GM04503 (cell line): ENCODE measurements at places on chromosomes 3 and 15.

GRCh38 chr3:169945313-169945712 is 21.3 kb upstream of the SEC62 start:
- DNase-seq, result no peak

DNA sequence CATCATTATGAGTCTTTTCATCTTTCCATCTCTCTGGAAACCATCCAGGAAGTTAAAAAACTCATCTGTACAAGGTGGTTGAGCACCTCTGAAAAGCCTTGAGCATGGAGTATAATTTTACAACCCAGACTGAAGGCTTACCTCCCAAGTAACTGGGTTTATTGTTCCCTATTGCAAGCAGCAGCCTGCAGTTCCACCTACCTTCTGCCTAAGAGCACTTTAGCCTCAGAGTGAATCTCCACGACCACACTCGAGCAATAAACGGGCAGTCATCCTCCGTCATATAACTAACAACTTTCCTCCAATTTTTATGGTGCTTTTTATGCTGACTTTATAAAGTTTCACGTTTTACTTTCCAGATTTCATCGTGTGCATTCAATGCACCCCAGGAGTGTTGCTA is 32.8 kb downstream of the OSBPL10 start:
- no peak for DNase-seq

GRCh38 chr3:136195258-136196063 is 674 bp downstream of the MSL2 start:
- no peak for DNase-seq

GRCh38 chr15:83559310-83559966 is 94.5 kb upstream of the ADAMTSL3 start:
- peak; percentile 21 for DNase-seq

DNA sequence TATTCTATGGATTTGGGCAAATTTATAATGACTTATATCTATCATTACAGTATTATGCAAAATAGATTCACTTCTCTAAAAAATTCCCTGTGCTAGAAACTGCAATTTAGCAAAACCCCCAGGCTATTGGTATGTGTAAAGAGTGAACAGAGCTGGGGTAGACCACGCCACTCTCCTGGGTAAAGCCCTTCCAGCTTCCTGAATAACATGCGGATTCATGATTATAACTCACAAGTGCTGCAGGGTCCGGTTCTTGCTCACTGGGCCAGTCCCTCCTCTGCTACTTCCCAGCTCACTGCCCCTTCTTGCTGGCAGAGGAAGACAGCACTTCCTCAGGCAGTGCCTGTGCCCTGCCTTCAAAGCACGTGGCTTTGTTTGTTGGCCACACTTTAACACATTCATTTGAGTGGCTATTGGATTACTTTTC is 4.1 kb downstream of the CD80 start:
- no peak for DNase-seq

DNA sequence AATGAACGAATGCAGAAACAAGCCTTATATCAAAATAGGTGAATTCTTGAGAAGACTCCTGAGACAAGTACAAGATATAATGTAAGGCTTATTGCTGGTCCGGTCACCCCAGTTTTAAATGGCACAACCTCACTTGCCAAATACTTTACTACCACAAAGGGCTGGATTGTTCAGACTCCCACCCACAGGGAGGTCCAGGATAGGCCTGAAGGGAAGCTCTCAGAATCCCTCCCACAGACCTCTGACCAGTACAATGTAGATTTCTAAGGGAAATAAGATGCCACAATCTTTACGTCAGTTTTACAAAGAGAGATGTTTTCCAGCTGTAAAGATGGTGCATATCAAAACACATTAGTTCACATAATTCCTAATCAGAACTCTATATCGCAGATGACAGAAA is 577.7 kb upstream of the ADAMTS9 start:
- no peak for DNase-seq

GRCh38 chr3:114411190-114411668 is 117.4 kb downstream of the TIGIT start:
- DNase-seq, result no peak

DNA sequence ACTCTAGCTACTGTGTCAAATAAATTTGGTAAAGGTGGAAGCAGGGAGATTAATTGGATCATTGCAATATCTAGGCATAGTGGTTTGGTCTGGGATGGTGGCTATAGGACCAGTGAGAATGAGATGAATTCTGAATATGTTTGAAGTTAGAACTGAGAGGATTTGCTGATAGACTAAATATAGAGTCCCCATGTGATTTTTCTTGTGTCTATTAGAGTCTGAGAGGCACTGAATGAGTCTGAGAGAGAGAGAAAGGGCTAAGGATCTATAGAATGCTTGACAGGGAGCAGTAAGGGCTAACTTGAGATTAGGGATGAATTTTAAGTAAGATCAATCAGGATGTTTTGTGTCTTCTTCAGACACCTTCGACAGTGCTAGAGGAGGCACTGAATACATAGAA is 77.9 kb upstream of the CHL1 start:
- no peak for DNase-seq

- DNase-seq, result peak; percentile 99
Measured at GRCh38 chr3:11600501-11601282, 43.0 kb downstream of the VGLL4 start.

DNA sequence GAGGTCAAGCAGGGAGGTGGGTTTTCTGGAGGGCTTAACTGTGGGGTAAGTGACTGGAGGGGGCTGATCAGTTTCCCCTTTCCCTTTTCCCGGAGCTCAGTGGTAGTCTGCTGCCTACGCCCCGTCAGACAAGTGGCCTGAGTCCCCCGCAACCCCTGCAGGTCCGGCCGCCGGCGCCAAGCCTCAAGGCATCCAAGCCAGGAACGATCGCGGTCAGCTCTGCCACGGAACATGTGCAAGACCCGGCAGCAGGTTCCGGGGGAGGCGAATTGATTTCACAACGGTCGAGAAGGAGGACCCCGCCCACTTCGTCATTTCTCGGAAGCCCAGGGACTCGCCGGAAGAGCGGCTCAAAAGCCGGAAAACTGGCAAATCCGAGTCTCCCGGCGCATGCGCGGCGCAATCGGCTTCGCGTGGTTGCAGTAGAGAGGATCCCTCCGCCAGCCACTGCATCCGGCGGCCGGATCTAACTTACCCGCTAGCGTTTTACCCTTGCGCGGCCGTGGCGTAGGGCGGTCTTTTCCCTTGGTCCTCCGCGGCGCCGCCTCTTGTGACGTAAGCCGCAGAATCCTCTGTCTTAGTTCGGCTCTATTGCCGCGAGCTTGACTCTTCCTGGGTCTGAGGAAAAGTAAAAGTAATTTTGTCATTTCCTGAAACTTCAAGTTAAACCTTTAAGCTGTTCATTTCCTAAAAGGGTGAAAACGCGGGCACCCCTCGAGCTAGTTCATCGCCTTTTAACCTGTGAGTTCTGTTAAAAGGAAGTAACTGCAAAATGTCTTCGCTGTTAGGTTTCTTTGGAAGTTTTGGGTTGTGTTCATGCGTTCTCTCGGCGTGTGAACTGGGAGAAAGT is 14.9 kb upstream of the CCNL1 start:
- peak; percentile 97 for DNase-seq

- no peak for DNase-seq
Measured at GRCh38 chr3:36969540-36970432, 23.1 kb downstream of the EPM2AIP1 start.

DNA sequence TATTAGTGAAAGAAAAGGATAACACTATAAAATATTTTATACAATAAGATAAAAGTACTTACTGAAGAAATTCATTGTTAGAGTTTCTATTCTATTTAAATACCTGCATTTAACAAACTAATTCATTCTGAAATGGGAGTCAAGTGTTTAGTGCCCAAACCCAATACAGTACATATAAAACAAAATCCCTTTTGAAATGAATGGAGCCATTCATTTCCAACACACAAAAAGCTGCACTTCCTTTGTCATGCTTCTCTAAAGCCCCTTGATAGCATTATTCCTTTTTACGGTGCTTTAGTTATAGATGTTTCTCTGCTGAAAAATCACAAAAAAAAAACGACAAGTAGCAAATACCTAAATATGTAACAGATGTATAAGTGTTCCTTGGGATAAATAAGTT is 596.3 kb downstream of the ZIC1 start:
- no peak for DNase-seq

- no peak for DNase-seq
Measured at GRCh38 chr3:183218826-183219225, 34.2 kb upstream of the B3GNT5 start.

- no peak for DNase-seq
Measured at GRCh38 chr3:72262736-72263135, 477.8 kb upstream of the PROK2 start.

DNA sequence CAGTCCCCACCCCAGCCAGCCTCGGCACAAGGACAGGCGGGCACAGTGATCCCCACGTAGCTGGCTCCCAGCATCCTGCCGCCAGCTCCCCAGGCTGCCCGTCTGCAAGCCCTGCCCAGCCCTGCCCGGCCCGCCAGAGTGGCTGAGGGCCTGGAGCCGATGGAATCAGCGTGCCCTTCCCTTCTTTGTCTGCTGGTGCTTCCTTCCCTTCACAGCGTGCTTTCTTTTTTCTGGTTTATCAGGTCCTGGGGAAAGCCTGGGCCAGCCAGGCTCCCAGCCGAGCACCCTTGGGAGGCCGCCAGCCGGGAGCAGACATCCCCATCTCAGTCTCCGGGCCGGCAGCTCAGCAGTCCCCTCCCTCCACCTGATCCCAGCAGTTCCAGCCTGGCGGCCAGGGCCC is 54.7 kb upstream of the SMAD6 start:
- DNase-seq, result no peak

- DNase-seq, result no peak
Measured at GRCh38 chr15:88894819-88895767, at the start of gene HAPLN3. HAPLN3 (minus strand) TSS chr15:88895544; CDS start chr15:88887298, 8,246 bp downstream.

GRCh38 chr3:58864480-58864879 is 185.3 kb downstream of the CFAP20DC start:
- DNase-seq, result no peak

DNA sequence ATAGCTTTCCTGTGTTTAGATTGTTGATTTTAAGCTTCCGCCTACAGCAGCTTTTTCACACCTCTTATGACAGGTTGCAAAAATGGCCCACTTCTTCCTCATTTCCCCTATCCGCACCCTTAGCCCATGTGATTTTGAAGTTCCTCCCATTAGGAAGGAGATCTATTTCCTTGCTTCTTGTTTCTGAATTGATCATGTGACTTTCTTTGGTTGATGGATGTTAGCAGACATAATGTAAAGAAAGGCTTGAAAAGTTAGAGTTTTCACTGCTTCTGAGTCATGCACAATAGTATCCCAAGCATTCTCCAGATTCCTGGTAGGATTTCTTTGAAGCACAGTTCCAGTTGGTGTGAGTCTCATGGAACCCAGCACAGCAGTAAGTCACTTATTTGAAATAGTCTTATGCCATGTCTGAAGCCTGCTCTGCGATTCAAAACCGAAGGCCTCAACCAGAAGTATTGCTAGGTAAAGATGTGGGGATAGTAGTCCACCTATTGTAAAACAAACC is 76.6 kb downstream of the EDEM1 start:
- DNase-seq, result no peak

- DNase-seq, result no peak
Measured at GRCh38 chr3:23333633-23334032, 130.5 kb downstream of the UBE2E2 start.
